Activated T-helper 9 cell treated with anti-CD3 and anti-CD28 coated beads, Interleukin-2, amount 50 U/mL, for 16 hours (primary cell): ENCODE measurements at places on chromosomes 2 and 18.

DNA sequence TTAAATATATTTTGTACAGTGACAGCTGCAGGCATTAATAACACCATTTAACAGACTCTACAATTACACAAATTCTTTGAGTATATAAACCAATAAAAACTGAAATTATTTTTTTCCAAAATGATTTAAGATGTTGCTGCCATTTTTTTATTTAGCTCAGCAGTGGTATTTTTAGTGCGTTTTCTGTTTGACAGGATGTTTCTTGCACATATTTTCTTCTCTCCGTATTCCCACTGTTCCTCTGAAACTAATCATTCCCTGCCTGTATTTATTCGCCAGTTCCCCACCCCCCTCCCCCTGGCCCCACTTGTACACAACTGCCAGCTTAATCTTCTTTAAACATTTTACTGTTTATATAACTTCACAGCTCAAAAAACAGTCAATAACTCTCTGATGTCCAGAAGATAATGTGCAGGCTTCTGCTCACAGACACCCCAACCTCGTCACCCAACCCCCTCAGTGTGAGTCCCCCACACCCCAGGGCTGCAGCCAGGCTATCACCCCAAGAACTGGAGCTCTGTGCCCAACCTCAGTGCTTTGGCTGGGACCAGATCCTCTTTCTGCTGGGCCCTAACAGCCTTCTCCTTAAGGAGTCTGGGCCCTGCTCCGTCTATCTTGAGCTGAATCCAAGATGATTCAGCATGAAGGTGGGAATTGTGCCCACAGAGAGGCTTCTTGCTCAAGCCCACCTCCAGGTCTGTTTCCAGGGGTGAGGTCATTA lies 41.6 kb upstream of the MAP4K4 start:
- DNase-seq, result no peak

DNA sequence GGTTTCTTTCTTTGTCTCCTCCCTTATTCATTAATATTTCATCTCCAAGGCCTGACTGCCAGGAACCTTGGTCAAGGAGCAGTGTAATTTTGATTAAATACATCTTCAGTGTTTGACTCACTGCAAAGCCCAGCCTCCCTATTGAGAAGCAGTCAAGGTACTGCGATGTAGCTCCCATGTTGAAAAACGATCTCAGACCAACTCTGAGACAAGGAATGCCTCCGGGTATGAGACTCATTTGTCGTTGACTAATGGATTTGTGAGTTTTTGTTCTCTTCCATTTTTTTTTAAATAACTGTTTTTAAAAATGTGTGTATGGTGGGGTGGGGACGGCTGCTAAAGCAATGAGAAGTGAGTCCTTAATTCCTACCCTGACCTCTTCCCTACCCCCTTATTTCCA lies 361.6 kb downstream of the SOX11 start:
- DNase-seq, result no peak

DNA sequence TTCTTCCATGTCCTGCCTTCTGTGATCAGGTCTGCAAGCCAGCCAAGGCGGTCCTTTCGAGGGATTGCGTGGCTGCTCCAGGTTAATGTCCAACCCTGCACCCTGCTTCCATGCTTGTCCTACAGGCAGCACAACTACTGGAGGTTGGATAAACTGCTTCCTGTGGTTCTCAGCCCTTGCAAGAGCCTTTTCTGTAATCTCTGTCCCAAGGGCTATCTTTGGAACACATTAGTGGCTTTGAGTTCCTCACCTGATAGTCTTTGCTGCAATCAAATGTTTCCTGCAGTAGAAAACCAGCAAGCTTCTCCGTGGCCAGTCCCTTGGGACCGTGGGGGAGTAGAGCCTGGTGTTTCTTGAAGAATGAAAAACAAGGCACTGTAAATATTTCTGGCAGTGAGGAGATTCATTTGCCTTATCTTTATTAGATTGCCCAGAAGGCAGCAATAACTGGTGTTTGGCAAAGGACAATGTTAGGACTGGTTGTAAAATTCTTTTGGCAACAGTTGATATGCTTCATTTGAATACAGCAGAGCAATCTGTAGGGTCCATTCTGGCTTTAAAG lies 214.4 kb downstream of the FHOD3 start:
- no peak for DNase-seq

DNA sequence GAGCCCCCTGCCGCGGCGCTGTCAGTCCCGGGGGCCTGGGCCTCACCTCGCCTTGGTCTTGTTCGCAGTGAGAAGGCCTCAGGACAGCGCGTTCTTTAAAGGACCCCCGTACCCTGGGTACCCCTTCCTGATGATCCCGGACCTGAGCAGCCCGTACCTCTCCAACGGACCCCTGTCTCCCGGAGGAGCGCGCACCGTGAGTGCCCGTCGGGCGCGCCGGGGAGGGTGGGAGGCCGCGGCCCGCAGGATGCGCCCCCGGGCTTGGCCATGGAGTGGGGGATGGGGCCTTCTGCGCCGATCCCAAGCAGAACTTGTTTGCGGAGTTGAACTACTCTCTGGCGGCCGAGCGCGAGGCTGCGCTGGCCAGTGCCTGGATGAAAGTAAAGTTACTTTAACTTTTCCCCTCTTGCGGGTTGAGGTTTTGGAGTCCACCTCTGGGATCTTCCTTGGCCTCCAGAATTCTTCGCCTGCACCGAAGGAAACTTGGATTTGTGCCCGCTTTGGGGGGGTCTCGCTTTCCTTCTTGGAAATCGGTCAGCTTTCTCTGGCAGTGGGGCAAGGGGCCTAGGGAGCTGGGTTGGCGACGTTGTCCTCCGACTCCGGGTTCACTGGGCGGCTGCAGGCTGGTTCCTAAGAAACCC lies 1.2 kb downstream of the TCF7L1 start:
- DNase-seq, result no peak

DNA sequence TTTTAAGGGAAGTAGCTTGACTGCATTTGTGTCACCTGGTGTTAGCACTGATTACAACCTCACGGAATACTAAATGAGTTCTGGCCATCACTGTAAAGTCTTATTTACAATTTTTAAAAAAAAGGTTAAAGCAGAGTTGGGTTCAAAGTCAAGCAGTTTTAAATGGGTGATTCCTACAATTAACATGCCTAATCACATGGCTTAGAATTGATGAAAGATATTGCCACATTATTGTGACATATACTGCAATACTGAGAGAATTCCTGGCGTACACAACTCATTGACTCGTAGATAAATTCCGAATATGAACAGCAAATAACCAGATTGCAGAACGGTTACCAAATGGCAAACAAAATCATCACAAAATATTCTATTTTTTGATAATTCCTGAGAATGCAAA lies 34.2 kb downstream of the ROCK2 start:
- no peak for DNase-seq

DNA sequence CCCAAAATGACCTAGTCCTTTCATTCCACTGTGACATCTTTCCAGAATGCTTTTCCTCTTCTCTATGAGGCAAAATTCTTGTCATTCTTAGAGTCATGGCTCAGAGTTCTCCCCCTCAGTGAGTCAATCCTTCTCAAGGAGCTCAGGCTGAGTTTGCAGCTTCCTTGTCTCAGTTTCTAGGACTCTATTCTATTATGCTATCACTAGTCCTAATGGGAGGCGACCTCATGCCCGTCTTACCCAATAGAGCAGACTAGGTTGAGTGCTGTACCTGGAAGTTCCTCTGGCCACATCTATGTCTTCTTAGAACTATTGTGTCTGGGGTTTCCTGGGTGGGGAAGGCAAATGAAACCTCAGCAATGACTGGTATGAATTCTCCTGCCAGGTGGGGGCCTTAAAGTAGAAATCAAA lies 51.5 kb downstream of the HAUS1 start:
- peak; percentile 11 for DNase-seq
